ENCODE measurements at places on chromosomes 6 and 20.

DNA sequence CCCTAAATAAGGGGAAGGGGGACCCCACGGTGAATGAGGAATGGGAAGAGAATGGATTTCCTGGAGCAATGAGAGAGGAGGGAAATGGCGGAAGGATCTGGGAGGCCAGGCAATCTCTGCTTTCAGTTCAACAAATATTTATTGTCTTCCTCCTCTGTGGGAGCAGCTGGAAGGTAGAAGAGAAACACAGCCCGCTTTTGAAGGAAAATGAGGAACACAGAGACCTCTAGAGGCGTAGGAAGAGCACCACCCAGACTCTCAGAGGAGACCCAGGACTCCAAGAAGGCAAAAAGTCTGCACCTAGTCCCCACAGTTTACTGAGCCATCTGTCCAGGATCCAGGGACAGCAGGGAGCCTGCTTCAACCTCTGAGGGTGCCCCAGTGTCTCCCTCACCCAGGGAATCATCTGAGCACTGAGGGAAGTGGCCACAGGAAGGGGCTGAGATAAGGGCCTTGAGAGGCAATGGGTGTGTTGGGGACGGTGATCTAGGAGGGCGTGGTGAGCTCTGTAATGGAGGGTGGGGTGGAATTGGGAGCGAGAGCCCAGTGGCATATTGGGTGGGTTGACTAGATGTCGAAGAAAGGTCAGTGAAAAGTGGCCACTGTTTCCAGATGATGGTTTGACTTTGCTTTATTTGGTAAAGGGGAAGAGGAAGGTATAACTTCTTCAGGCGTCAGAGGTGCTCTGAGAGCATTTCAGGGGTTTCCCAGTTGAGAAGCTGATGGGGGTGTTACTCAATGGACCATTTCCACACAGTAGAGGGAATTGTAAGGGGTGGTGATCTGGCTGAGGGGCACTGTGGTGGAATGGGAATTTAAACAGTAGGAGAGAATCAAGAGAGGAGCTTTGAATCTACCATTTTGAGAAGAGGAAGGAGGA is 610 bp downstream of the PSORS1C1 start:
- DNase-seq: no peak

- DNase-seq: no peak
Measured at GRCh38 chr6:24397631-24398030, 5.1 kb upstream of the MRS2 start.

DNA sequence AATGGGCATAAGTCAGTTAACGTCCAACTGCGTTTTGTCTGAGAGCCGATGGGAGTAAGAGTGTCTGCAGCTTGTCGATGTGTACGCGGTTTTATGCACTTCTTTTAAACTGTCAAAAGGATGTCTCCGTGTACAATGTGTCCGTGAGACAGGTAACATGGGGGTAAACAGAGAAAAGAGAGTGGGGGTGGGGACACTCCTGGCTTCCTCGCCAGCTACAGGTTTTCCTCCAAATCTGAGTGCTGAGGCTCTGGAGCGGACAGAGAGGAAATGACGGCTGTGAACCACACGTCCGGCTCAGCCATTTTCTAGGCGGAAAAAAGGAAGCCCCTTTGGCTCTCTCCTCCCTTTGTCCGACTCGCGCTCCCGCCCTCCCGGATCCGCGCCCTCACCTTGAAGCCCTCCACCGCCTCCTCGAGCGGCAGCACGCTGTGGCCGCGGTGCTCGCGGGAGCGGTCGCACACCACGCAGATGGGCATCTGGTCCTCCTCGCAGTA is 916 bp downstream of the TRIM27 start:
- no peak for DNase-seq

GRCh38 chr6:33981861-33982260 is 164.0 kb downstream of the GRM4 start:
- peak; percentile 6 for DNase-seq

DNA sequence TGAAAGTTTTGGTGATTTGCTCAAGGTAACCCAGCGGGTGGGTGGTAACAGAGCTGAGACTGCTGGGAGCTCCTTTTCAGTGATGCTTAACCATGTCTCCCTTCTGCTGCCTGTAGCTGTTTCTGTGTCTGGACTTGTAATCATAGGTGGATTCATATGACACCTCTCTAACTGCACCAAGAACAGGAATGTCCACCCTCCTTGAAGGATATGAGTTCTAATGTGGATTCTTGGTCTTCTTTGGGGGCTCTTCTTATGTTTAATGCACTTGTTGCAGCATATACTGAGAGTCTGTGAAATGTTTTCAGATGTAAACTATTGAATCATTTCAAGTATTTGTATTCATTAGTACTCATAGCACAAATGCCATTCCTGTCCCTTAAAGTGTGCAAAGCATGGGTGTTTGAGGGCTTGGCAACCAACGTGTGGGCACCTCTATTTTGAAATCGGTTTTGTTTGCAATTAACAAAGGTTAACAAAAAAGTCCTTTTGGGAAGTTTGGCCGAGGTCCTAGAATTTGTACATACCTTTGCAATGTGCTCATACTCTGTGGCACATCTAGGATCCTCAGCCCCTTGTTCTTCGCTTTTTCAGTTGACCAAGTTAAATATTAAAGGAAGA is 138.0 kb downstream of the SOX4 start:
- DNase-seq: no peak

DNA sequence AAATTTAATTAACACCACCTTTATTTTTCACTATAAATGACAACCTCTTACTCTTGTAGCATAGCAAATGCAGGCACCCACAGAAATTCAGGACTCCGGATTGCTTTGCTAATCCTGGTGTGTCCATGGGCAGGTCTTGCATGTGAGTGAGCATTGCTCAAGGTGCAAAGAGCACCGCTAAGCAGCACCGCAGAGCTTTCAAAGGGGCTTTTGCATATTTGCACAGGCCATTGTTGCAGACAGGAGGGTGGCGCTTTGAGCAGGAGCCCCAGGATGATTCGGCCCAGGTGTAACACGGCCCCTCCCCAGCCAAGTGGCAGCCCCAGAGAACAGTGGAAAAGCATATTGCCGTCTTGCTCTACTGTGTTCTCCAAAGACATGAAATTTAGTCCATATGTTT is 293.2 kb downstream of the NRN1 start:
- no peak for DNase-seq
